ENCODE measurements at places on chromosomes 6 and 20. TPM values are rescaled to one million over a fixed set of nuclear protein-coding genes. Genes with fewer than 3 reads are reported as not detected.

Gene VWA7
- 7.6 TPM for total RNA-seq

Gene CALHM6
- 3.3 TPM for total RNA-seq

Gene FAM217B
- 5.2 TPM for total RNA-seq

Gene COL19A1
- 3.3 TPM for total RNA-seq

Gene VSX1
- not detected for total RNA-seq

- H3K27ac ChIP-seq = no peak overlapping the region
- DNase-seq = no peak
- peaks cover 47% of the 10 kb centered on the region for H3K27me3 ChIP-seq
Observed at GRCh38 chr6:114343782-114344144, 940 bp upstream of the HS3ST5 start.
